ENCODE measurements at places on chromosomes 7 and 10.

DNA sequence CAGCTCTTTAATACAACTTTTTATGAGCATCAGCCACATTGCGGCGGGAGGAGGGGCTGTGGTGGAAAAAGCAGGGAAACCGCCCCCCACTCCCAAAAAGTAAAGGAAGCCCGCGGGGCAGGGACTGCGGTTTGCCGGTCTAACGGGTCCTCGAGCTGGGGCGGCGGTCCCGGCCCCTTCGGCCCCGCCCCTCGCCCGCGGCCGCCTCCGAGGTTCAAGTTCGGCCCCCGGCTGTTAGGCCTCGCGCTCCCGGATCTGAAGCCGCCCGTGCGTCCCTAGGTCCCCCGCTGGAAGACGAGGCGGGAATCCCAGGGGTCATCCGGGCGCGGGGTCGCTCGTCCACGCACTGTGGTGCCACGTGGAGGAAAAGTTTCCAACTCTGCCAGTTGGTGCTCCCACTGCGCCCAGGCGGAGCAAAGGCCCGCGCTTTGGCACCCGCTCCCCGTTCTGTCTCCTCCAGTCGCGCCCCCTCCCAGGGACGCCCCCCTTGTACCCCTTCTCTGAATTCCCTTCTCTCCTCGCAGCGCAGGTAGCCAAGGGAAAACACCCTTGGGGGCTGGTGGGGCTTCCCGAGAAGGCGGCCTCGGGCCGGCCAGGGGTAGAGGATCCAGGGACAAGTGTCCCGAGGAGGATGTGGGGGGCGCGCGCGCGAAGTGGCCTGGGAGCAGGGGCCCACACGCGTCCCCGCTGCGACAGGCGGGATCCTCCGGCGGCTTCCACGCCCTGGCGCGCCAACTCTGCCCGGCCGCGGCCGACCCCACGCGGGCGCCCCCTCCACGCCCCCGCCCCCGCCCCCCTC is 798 bp upstream of the AUTS2 start:
- DNase-seq: no peak

- no peak for DNase-seq
Measured at GRCh38 chr7:140610204-140611165, 30.1 kb downstream of the DENND2A start.

DNA sequence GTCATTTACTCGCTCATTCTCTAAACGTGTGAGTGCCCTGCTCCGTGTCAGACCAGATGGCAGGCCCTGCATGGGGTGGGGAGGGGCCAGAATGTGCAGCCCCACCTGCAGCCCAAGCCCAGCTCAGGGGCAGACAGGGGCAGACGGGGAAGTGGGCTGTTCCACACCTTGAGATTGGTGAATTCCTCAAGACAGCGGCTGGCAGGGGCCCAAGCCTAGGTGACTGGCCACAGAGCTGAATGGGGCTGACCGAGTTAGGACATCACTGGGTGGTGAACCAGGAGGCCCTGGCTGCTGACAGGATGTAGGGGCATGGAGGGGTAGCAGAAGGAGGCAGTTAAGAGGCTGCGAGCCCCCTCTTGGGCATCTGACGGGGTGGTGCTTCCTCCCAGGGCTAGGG is 79.1 kb downstream of the MGMT start:
- DNase-seq: no peak

- DNase-seq: no peak
Measured at GRCh38 chr7:11294965-11295364, 321.3 kb downstream of the PHF14 start.

DNA sequence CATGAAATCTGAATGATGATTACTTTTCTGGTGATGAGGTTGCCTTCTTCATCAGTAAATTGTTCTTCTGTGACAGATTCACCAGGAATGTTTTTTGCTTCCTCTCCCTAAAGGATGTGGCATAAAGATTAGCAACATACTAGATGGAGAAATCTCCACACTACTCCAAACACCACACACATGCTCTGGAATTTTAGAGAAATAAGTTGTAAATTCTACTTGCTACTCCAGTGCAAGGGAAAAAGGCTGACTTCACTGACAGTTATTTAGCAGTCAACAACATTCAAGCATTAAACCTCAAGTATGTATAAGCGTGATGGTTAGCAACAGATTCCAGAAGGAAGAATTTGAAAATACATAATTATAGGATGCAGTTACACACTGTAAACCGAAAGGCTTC is 137.9 kb upstream of the CCDC6 start:
- DNase-seq: no peak

DNA sequence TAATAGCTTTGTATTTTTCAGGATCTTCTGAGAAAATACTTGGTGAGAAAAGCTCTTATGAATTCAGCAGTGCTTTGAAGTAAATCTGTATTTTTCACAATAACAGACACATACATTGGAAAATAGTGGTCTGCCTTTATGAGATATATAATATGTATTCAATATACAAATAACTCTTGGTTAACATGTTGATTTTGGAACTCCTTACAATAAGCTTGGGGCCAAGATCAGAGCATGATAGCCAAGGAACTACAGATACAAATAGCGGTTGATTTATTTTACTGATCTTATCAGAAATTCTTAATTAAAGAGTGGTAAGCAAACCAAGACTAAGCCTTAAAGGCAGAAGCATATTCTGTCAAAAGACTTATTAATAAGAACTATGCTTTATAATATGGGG is 24.5 kb upstream of the NXPH1 start:
- DNase-seq: no peak

DNA sequence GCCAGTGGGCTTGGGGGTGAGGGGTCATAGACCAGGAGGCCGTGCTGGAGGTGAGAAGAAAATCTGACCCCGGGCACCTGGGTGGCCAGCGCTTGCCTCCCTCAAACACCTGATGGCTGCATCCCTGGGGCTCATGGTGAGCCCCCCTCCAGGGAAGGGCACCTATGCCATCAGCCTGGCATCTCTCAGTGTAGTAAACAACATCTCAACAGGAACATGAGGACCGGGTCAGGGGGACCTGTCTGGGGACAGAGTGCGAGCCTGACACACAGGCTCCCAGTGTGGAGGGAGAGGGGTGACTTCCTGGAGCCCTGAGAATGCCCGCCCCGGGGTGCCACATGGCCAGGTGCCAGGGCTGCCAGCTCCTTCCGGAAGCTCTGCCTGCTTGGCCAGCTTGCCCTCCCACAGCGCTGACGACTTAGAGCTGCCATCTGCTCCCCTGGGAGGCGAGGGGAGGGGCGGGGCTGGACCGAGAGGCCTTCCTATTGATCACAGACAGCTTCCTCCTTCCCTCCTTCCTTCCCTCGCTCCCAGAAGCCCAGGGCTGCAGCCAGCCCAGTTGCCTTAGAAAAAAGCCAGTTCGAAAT is 12.3 kb downstream of the STX1A start:
- no peak for DNase-seq

GRCh38 chr7:20447021-20447650 is 116.4 kb downstream of the ITGB8 start:
- no peak for DNase-seq

DNA sequence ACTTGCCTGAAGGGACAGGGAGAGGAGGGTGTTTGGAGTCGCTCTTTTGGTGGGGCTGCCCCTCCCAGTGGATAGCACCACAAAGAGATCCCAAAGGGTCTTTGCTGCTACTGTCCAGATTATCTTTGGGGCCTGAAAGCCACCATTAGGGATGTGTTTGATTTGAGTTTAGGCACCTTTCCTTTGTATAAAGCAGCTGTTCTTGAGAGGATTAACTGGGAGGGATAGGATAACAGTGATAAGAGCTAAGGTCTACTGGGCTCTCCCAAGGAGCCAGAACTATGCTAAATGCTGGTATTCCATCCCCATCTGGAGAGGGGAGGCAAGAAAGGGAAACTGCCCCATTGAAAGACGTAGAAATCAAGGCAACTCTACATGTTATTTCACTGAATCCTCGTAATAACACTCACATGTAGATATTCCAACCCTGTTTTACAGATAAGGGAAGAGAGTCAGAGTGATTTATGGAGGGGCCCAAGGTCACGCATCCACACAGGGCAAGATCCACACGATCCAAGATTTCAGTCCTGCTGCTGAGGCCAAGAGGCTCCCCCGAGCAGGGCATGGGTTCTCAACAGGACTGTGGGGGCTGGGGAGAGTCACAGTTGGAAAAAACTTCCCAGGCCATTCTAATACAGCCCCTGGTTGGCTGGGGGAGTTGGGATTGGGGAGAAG is 11.1 kb upstream of the TCF7L2 start:
- no peak for DNase-seq

- DNase-seq: no peak
Measured at GRCh38 chr7:158022601-158023000, 565.0 kb downstream of the PTPRN2 start.

DNA sequence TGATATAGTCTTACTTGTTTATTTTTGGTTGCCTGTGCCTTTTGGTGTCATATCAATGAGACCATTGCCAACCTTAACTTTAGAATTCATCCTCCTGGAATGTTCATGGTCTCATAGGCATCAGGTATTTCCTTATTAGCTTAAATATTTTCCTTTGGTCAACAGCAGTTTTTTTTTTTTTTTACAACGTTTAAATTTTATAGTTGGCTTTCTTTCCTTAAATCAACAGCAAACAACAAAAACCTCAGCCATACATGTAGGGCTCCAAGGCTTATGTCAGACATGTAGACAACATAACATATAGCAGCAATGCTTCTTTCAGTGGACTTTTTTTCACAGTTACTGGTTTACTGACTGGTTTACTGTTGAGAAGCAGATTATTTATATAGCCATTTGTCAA is 22.7 kb downstream of the ENTPD7 start:
- DNase-seq: no peak

GRCh38 chr10:123561141-123561440 is 105.1 kb upstream of the GPR26 start:
- DNase-seq: no peak

DNA sequence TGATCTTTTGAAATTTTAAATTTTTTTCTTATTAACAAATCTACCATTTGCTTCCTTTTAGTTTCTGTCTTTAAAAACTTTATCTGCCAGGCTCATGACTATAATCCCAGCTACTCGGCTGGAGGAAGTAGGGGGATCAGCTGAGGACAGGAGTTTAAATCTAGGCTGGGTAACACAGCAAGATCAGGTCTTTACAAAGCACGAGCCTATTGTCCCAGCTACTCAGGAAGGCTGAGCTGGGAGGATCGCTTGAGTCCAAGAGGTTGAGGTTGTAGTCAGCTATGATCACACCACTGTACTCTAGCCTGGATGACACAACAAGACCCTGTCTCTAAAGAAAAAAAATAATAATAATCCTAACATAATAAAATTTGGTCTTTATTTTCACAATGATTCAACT is 17.5 kb downstream of the DPY19L1 start:
- DNase-seq: no peak

DNA sequence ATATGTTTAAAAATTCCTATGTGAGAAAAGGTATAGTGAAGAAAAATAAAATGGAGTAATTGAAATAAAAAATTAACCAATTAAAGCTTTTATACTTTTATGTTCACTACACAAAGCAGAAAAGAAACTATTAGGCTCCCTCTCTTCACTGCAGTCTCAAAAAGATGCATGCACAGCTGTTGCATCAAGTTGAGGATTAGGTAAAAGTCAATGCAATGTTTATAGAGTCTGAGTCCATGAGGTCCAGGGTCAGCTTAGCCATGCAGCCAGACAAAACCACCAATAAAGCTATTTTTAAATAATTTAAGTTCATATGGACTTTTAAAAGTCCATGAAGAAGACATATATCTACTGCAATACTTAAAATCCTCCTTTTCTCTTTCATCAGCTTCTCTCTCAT is 31.1 kb upstream of the ING3 start:
- no peak for DNase-seq

GRCh38 chr10:90780488-90780887 is 77.4 kb downstream of the HTR7 start:
- no peak for DNase-seq

- DNase-seq: no peak
Measured at GRCh38 chr7:114786455-114786854, 135.4 kb upstream of the MDFIC start.

DNA sequence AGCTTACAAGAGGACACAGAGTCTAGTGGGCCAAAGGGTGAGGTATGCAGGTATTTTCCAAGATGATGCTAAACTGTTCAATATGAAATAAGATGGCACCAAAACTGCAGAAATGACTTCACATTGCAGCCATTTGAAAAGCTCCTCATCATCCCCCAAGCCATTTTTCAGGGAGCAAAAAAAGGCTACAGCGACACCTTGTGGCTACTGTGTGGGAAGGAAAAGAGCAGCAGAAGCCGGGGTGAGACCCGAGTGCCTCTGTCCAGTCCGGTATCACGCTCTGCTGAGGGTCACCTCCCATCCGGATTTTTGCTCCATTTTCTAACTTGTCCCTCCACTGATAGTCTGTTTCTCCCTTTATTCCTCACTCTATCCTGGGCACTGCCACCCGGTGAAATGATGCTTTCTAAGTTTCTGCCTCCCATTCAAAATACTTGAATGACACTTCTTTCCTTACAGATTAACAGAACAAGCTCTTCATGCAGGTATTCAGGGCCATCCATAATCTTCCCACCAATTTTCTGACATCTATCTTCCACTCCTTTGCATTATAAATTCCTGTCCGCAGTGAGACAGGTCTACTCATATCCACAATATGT is 220.2 kb downstream of the DGKI start:
- no peak for DNase-seq

DNA sequence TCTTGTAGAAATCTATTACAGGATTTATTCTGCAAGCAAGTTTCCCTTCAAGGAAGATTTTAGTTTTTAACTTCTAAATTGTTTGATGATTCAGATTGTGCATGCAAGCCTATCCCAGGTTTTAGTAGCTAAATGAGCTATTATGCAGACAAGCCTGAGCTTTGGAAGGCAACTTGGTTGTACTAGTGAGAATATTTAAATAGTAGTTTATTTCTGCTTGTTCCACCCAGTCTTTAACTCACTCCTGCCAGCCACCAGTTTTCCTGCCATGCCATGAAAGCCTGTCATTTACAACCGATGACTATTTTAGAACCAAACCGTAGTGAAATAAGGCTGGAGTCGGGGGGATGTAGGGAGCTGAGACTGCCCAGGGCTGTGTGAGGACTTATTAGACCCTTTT is 324.6 kb upstream of the FZD1 start:
- no peak for DNase-seq

DNA sequence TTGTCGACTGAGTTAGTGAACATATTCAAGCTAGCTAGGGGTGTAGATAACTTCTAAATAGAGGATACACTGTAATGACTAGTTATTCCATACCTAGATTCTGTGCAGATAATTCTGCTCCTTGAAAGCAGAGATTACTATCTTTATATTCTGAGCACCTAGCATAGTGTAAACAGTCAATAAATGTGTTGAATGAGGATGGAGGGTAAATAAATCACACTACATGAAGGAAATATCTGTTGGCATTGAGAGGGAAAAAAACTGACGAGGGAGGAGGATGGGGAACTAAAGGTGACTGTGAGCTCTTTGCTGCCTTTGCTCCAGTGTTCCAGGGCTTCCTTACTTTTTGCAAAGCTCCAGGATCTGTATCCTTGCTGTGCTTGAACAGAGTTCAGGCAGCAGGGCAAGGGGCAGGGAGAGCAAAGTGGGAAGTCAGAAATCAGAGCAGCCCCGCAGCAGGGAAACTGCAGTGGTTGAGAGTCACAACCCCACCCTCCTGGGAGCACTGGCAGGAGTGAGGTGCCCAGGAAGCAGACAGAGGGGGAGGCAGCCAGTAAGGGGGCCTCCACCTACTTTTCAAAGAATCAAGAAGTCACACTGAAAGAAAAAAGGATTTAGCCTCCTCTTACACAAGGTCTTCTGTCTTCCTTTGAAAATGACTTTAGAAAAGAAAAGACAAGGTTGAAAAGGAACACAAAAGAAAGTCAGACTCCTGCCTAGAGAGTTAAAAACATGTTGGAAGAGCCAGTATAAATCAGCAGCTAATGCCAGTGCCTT is 71.8 kb upstream of the LRRN3 start:
- DNase-seq: no peak

- no peak for DNase-seq
Measured at GRCh38 chr7:20241194-20241910, 24.2 kb upstream of the MACC1 start.

- DNase-seq: no peak
Measured at GRCh38 chr10:29105516-29106215, 183.2 kb upstream of the LYZL1 start.
